ENCODE measurements at places on chromosomes 11 and 22.

- no peak for DNase-seq
Observed at GRCh38 chr22:22074634-22075381, 92.2 kb upstream of the TOP3B start.

DNA sequence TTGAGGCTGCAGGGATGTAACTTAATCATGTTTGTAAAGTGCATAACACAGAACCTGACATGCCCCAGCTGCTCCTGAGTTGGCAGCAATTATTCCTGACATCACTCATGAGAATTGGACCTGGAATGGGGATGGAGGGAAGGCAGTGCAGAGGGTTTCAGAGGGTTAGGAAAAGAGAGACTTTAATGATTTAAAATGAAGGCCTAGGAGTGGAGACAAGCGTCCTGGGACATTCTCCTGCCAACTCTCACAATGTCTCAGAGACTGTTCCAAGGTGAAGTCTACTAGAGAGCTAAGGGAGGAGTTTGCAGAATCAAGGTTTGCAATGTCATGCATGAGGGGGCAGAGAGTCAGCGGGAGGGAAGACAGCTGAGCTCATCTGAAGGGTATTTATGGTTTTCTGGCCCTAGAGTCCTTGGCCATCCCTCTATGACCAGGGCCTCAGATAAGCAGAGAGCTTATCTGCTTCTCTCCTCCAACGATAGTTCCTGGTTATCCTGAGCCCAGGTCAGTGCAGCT is 36.9 kb downstream of the GGTLC2 start:
- DNase-seq, result no peak

DNA sequence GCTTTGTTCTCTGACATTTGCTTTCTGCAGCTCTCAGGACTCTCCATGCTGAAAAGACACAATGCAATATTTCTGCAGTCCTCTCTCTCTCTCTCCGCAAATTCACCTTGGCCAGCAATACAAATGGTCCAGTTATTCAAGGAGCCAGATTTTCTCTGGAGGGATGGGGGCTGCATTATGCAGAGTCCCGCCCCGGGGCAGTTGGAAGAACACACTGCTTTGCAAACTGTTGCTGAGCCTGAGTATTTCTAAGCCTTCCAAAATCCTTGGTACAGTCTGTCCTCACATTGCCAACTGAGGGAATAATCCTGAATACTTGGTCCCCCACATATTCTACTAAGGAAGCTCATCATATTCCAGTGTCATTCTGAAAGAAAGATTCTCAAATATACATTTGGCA is 94.3 kb upstream of the ZC3H12C start:
- no peak for DNase-seq

DNA sequence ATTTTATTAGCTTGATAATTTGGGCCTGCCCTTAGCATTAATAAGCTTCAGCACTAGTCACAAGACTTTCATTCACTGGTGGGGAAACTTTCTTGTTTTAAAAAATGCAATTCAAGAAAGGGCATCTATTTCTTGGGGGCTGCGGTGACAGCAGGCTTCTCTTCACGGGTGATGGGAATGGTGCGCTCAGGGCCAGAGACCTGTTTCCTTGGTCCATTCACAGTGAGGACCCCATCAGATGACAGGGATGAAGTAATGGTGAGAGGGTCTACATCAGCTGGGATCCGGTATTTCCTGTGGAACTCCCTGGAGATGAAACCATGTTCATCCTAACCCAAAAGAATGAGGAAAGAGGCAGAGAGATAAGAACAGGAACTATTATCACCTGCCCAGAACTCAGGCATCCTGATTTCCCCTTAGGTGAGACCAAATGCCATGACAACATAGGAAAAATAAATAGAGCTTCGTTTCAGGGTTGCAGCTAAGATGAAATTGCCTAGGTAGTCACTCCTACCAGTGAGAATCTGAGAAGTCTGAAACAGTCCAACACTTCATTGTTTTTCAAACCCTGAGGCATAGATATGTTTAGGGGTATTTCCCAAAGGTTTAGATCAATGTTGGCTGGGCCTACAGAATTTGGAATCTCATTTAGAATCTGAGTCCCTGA is 2.8 kb downstream of the CRYAB start:
- no peak for DNase-seq

GRCh38 chr11:86787018-86787536 is 13.3 kb upstream of the PRSS23 start:
- no peak for DNase-seq

DNA sequence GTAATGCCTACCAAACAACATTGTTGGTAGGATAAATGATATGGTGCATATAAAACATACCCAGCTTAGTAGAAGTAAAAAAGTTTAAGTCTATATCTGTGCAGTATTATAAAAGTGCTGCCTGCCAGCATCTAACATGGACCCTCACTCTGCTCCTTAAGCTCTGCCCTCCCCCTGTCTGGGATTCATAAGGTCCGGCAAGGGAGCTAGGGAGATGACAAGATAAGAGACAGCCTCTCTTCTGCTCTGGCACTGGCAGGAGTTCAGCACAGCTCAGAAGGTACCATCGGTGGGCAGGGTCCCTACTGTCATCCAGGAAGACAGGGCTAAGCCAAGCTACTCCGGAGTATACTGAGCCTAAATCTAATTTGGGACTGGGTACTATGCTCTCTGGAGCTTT is 42.8 kb downstream of the TRIM66 start:
- no peak for DNase-seq

- DNase-seq, result no peak
Observed at GRCh38 chr11:2573240-2574042, 126.4 kb downstream of the KCNQ1OT1 start.

GRCh38 chr22:40594346-40594745 is 42.2 kb downstream of the MRTFA start:
- DNase-seq, result no peak

DNA sequence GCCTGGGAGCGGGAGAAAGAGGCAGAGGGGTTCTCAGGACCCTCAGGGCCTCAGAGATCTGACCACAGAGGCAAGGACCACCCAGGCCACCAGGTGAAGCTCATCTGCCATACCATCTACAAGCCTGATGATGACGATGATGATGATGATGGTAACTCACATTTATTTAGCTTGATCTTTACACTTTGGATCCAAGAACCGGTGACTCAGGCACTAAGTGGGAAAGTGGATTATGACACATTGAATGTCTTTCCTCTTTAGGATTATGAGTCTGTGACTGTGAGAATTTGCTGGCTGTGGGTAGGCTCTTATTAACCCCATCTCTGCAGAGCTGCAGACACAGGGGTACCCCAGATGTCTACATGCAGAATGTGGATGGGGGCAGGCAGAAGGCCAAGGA is 110.3 kb downstream of the DSCAML1 start:
- DNase-seq, result no peak

- no peak for DNase-seq
Observed at GRCh38 chr11:75625991-75626888, 42.6 kb downstream of the MAP6 start.

GRCh38 chr22:45738206-45738605 is 66.6 kb downstream of the ATXN10 start:
- DNase-seq, result no peak

- DNase-seq, result no peak
Observed at GRCh38 chr11:118010738-118011461, 24.7 kb downstream of the IL10RA start.

DNA sequence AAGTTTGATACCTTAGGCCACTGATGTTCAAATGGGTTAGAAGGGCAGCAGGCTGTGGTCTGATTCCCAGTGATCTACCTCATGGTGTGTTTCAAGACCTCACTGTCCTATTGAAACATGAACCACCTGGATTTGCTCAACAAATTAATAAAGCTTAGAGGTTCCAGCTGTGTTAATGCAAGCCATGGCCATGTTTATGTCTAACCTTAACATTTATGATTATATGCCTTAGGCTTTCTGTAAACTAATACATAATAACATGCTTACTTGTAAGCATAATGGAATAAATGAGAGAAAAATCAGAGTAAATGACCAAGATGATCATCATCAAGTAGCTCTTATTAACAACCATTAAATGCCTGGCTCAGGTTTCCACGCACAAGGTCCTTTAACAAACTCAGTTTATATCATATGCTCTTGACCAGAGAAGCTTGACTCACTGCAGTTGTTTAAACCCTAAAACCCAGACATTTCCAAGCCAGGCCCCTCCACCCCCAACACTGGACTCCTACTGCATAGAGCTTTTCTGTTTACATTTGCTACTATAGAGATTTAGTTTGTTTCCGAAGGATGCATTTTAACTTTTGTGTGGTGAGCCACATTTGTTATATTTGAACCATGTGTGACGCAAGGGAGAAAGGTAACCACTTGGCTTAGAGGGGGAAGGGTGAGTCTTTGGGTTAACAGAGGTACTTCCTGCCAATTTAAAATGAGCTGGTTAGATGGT is 43.7 kb downstream of the KREMEN1 start:
- DNase-seq, result no peak

- DNase-seq, result no peak
Observed at GRCh38 chr11:64384981-64385944, 26.3 kb downstream of the RPS6KA4 start.

DNA sequence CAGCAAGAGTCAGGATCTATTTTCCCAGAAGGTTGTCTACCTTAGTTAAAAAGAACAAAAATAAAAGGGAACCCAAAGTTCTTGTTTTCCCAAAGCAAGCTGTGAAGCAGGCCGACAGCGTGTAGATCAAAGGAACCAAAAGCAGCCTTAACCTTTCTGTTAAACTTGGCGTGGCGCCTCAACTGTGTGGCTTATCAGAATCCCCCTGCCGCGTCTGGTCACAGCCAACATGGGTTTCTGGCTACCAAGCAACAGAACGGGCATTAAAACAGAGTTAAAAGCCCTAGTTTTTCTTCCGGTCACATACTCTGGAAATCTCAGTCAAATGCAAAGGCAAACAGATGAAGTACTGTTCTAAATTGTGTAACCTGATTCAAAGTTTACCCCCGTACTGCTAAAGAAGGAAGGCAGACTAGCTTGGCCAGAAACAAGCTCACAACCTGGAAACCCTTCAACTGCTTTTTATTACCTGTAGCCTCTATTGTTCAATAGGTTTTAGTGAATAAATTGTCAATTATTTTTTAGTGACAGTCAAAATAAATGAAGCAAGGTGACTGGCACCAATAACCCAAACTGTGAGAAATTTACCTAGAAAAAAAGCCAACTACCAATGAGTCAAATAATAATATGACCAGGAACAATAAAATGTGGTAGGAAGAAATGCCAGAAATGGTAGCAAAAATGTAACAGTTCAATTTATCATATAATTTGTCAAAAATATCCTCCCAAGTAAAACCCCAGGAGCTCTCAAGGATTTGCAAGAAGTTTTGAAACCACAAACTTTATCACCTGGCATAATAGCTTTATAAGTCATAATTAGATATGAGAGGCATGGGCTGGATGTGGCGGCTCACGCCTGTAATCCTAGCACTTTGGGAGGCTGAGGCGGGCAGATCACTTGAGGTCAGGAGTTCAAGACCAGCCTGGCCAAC is 21.4 kb downstream of the CHKA start:
- DNase-seq, result no peak

DNA sequence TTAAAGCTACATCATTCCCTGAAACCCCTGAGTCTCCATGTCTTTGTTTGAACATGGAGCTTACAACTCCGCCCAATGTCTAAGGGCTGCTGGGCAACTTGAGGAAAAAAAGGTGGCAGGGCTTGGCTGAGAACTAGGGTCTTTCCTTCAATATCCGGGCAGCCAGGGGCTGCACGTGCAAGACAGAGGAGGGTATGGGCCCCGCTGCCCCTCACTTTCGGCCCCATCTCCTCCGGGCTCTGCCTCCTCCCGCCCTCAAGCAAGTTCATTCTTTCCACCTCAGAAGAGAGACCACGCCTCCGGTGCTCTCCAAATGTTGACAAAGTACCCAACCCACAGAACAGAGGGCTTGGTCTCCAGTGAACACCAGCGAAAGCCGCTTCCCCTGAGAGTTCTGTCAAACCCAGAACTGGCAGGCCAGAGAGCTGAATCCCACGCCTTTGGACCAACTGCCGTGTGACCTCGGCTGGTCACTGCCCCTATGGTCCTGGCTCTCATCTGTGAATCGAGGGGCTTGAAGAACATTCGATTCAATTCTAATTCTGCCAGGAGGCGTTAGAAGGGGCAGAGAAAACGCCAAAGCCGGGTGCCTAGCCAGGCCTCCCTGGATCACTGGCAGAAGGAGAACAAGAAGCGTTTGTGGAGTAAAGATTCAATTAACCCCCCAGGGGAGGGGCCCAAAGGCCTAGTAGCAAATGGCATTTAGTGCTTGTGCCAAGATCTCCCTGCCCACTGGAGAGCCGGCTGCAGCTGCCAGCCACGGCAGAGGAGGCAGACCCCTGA is 7.3 kb downstream of the PDGFB start:
- DNase-seq, result no peak

GRCh38 chr11:74002832-74003231 is 6.1 kb downstream of the UCP3 start:
- DNase-seq, result no peak

DNA sequence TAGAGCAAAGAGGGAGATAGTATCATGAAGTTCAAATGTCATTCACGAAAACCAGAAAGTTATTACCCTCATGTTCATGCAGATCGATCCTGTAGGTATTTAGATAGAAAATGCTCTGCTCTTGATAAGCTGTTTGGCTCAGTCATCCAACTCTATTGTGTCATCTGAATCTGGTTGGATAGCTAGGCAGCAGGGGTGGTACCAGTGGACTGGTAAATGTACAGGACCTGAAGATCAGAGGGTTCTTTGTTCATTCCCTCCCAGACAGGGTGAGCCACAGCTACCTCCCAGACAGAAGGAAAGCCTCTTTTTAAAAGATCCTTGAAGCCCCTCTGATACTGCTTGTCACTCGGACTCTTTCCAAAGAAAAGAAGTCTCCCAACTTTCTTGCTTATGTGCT is 29.8 kb upstream of the DRD2 start:
- DNase-seq, result no peak

DNA sequence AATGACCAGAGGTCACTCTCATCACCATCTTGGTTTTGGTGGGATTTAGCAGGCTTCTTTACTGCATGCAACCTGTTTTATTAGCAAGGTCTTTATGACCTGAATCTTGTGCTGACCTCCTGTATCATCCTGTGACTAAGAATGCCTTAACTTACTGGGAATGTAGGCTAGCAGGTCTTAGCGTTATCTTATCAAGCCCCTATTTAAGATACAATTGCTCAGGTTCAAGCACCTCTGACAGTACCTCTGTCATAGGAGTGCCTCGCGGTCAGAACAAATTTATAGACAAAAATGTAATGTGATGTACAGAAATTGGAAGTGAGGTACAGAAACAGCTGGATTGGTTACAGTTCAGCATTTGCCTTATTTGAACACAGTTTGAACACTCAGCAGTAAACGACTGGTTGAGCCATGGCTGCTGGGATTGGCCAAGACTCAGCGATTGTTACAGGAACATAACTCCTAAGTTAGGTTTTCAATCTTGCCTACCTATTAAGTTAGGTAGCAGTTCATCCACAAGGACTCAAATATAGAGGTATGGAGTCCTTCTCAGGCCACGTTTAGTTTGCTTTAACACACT is 16.1 kb upstream of the TMEM123 start:
- DNase-seq, result no peak

- DNase-seq, result no peak
Observed at GRCh38 chr11:5043380-5043779, 2.9 kb upstream of the OR52J3 start.

- DNase-seq, result no peak
Observed at GRCh38 chr11:58958500-58958899, 19.2 kb downstream of the GLYATL1 start.

Measured in NCI-H446 treated with DMSO at 0.1 percent for 48 hours (cell line).